ENCODE measurements at places on chromosomes 7 and 10.

GRCh38 chr7:23106057-23106822 is 655 bp downstream of the KLHL7 start:
- DNase-seq, result peak; percentile 45

- no peak for DNase-seq
Measured at GRCh38 chr10:2030046-2030445, 292.7 kb upstream of the ADARB2 start.

- no peak for DNase-seq
Measured at GRCh38 chr7:26789481-26790184, 74.8 kb downstream of the SKAP2 start.

DNA sequence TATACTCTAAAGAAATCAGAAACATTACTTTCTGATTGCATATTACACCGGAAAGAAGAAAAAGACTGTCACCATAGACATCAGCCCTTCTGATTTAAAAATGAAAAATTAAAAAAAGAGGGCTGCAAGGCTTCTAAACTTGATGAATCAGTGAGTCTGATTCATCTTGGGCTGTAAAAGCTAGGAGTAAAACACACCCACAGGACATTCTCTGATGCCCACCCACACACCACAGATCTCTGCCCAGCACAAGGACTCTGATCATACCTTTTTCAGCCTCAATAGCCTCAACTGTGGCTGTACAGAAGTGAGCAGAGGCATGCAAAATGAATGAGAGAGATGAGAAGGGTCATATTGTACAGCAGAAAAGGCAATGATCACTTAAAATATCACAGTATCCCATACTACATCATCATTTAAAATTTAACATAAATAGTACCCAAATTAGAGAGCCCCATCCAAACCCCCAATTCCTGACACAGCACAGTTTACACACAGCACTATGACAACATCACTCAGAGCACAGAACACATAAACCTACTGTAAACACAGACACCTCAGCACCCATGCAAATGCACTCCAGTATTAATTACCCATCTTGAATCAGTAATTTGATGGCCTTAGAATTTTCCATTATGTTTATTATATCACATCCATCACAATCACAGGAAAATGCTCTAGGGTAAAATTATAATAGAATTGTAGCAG is 6.4 kb upstream of the MSS51 start:
- no peak for DNase-seq

DNA sequence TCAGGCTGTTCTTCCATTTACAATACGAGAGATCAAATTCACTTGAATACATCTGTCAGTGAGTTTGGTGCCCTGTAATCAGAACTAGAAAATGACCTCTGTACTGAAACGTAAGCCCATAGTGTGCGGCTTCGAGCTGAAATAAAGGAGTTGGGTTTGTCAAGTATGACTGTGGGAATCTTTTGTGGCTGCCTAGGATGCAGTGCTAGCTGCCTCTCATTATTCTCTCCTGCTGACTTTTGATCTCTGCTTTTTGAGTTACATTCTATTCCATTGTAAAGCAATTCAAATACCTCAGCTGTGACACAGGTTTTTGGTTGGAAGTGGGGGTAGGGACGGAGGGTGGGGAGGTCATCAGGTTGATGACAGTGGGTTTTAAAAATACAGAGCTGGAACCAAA is 40.4 kb downstream of the ICA1 start:
- no peak for DNase-seq

All from activated CD4-positive, alpha-beta T cell treated with anti-CD3 and anti-CD28 coated beads, Interleukin-2, Interleukin-6, amounts not matched to agents 100 ng/mL and 50 ng/mL, durations not matched to agents 16 hours and 8 hours (primary cell).